Stimulated activated CD4-positive, alpha-beta T cell treated with anti-CD3 and anti-CD28 coated beads, Interleukin-1b, Interleukin-23, amount 100 ng/mL, for 24 hours (primary cell): ENCODE measurements at places on chromosomes 11 and 22.

DNA sequence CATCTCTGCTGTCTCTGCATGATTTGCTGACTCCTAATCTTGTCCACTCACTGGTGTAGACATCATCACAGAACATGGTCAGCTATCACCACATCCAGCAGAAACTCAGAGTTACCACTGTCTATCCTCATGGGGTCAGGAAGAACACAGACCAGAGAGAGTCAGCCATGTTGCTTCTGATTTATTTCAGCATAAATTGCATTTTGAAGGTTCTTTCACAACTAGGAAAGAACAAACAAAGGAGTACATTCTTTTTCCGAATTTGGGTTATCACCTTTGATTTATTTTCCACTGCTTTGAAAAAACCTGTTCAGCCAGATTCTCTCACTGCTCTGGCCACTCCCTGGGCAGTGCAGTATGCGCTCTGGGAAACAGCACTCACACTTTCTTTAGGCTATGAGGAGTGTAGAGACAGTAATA is 172.0 kb upstream of the MTMR2 start:
- DNase-seq: no peak

DNA sequence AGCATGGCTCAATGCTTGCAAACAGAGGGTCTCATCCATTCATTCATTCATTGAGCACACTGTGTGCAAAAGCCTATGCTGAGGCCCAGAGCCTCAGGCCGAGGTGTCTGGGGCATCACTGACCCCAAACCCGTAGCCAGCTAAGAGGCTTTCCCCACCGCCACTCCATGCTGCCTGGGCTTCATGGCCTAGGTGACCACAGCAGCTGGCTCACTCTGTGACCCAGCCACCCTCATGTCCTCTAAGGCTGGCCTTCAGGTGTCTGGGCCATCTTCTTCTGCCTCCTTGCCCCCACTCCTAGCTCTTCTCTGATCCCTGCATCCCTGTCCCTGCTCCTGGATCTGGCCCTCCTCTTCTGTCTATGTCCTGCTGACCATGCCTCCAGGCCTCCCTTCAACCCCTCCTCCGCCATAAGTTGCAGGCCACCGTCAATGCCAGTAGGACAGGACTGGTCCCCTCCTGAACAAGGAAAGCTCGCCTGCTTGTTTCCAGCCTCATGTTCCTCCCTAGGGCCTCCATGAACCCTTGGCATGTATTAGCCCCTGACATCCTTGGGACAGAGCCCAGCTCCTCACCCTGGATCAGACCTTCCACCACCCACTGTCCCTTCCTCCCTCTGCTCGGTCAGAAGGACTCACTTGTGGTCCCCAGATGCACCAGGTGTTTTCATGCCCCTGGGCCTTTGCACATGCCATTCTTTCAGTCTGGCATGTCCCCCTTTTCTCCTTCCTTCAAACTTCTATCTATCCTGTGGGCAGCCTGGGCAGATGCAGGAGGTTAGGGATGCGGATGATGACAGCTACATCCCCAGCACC is 92.8 kb downstream of the MYEOV start:
- no peak for DNase-seq

GRCh38 chr22:46149512-46150033 is 753 bp upstream of the PPARA start:
- peak; percentile 13 for DNase-seq

GRCh38 chr11:132499661-132500060 is 1032.6 kb downstream of the OPCML start:
- DNase-seq: no peak

DNA sequence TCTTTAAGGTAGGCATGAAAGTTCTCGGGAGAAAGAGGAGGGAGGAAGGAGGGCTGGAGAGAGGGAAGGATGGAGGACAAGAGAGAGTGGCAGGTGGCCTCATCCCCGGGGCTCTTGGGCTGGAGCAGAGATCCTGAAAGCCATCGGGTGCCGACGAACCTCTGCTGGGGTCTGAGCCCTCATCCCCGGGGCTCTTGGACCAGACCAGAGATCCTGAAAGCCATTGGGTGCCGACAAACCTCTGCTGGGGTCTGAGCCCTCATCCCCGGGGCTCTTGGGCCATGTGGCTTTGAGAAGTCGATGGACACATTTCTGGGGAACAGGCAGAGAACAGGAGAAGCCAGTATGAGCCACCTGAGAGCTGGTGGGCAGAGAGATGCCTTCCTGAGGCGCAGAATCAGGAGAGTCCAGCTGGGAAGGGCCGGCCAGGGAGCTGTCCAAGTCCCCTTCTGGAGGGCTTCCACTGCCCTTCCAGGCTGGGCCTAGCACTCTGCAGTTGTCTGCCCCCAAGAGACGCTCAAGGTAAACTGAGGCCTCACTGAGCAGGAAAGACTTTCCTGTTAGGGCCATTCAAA is 1398.1 kb downstream of the BRD1 start:
- DNase-seq: no peak

DNA sequence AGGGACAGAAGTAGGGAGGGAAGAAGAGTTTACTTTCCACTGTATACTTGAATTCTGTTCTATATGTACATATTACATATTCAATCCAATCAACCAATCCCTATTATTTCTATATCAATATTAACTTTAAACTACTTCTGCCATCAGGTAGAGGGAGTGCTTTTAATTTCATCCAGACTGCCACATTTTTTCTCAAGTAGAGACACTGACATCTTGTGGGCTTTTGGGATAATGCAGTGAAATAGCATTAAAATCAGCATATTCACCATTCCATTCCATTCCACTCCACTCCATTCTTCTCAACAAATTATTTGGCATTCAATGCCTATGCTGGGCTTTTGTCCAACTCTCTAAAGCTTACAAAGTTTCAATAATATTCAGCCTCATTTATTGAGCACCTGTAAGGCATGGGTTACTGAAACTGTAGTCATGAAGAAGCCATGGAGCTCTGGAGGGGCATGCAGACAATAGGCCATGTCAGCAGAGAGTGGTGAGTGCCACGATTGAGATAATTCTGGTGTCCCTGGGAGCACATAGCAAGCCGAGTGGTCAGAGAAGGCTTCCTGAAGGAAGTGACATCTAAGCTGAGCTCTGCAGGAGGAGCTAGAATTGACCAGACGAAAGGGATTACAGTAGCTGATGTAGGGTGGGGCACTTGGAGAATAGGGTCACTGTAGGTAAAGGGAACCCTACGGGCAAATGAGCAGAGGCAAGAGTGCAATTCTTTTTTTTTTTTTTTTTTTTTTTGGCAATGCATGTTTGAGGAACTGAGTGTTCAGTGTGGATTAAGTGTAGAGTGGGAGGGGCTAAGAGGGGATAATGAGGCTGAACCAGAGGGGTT is 12.8 kb upstream of the CLPB start:
- no peak for DNase-seq

DNA sequence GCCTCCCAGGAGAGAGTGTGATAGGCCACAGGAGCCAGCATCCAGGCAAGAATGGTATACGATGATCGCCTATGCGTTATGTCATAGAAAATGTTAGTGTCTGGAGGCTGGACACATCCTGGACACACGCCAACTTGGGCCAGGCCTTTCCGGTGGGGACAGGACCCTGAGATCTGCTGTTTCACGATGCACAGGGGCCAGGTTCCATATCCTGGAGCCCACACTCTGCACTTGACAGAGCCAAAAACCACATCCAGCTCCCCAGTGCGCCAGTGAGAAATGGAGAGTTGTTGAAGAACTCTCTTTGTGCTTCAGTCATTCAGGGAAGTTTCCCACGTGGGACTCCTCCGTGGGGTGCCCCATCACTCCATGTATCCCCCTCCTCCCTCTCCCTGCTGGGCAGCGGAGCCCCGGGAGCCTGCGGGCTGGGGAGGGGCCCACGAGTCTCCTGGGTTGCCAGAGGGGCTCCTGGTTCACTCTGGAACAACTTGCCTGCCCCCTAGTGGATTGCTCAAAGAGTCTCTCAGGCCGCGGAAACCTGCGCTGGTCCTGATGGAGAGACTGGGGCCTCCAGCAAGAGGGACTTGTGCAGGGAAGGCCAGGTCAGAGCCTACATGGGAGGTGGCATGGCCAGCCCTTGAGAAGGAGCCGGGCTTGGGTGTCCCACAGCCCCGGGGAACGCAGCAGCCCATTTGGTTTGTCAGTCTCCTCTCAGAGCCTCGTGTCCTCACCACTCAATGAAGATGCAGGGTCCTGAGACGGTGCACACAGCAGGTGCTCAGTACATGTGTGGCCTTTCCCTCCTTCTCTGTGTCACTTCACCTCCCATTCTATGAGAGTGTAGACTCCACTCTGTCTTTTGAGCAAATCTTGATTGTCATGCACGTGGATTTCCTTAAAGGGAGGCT is 10.2 kb upstream of the LRRC32 start:
- DNase-seq: peak; percentile 39

DNA sequence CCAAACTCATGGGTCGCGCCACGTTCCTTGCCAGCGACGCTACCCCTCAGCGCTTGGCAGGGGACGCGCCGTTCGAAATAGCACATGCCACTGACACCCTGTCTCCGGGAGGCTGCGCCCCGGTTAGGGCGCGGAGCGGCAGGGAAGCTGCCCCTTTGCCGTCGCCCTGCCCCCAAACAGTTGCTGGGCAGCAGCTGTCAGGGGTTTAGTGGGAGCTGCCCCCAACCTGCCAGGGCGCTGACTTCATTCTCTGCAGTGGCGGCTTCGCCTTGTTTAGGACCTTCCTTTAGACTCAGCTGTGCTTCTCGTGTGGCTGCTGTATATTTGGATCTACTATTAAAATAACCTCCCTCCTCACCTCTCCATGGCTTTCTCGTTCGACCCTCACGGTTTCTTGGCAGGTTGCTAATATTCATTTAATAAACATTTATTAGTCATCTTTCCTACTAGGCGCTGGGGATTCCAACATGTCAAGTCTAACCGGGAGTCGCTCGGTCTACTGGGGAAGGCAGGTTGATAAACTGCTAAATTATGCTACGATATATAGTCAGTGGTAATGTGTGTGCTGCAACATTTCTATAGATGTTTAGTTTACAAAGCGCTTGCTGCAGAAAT is 782 bp downstream of the TMEM109 start:
- no peak for DNase-seq

DNA sequence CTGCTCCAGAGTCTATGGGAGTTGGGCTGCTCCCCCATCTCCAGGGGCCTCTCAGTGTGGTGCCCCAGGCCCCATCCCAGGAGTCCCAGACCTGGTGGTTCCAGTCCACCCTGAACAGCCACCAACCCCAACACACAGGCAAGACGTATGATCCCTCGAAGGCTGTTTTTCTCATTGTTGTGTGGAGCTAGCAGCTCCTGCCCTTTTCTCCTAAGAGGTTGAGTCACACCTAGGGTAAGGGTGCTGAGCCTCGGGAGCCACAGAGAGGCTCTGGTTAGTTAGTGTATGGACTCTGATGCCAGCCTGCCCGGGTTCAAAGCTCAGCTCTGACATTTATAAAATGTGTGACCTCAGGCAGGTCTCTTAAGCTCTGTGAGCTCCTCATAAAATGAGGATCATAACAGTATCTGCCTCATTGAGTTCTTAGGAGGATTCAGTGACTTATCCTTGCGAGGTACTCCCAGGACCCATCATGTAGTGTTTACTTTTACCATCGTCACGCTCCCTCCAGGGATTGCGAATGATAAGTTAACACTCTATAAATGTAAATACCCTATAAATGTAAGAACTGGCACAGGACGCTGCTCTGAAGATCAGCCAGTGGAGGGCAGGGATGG is 47.2 kb downstream of the FBLN1 start:
- no peak for DNase-seq

DNA sequence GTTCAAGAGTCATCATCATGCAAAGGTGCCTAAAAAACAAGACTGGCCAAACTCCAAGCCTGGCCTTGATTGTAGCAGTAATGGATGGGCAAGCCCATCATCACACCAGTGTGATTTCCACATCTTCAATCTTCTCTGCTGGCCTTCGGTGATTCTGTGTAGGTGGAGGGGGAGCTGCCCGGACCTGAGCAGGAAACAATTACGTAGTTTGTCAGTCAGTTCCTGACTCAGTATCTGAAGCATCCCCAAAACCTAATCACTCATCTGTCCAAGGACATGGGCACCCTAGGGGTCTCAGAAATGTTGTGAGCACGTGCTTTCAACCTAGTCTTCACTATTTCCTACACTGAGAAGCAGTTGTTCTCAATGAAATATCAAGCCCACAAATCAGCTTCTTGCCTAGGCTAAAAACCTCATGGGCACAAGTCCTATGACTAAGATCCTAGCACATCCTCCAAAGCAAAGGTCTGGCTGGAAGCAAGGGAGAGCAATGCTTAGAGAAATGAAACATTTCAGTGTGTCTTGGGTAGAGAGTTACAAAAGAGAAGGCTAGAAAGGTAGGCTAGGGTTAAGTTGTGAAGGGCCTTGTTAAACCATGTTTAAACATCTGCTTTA is 24.6 kb downstream of the ATG16L2 start:
- DNase-seq: no peak

GRCh38 chr22:40862013-40862412 is at the start of gene DNAJB7:
TSS of gene DNAJB7 (minus strand) at chr22:40862113. CDS start at chr22:40861994, 119 bp downstream.
- no peak for DNase-seq

DNA sequence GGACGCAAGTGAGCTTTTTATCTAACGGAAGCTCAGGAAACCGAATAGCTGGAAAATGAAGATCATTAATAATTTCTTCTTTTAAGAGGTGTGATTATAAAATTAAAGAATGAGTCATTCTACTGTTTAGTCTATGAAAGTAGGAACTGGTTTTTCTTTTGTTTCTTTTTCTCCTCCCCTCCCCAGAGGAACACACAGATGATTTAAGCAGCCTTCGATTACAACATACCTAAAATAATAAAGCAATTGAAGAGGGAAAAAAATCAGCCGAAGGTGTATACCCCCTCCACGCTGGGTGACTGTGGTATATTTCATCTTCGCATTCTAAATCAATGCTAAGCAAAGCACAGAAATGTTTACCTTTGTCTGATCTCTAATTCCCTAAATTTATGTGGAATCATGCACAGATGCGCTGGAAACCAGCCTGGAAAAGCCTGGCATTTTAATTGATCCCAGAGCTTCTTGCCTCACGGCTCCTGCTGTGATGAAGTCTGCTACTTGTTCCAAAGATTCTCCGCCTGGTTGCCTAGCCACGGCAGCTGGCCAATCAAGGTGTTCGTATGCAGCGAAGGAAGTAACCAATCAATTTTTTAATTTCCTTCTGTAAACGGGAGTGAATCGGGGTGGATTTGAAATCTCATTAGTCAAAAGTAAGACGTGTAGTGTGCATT is 133.9 kb downstream of the FANCF start:
- no peak for DNase-seq

- DNase-seq: no peak
Observed at GRCh38 chr11:126212089-126212660, 593 bp downstream of the FAM118B start.

- no peak for DNase-seq
Observed at GRCh38 chr22:39353346-39353745, 3.6 kb downstream of the SYNGR1 start.

DNA sequence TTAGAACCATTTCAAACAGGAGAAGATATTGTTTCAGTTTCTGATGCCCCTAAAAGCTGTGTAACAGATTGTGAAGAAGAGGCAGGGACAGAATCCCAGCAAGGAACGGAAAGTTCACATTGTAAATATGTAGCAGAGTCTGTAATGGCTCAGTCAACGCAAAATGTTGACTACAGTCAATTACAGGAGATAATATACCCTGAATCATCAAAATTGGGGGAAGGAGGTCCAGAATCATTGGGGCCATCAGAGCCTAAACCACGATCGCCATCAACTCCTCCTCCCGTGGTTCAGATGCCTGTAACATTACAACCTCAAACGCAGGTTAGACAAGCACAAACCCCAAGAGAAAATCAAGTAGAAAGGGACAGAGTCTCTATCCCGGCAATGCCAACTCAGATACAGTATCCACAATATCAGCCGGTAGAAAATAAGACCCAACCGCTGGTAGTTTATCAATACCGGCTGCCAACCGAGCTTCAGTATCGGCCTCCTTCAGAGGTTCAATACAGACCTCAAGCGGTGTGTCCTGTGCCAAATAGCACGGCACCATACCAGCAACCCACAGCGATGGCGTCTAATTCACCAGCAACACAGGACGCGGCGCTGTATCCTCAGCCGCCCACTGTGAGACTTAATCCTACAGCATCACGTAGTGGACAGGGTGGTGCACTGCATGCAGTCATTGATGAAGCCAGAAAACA is 40.8 kb downstream of the IGLL1 start:
- peak; percentile 64 for DNase-seq
